ENCODE measurements at places on chromosomes 11 and 22. TPM values are rescaled to one million over a fixed set of nuclear protein-coding genes. Genes with fewer than 3 reads are reported as not detected.

The TSPAN32 gene
- not detected for total RNA-seq

The NXPE1 gene
- total RNA-seq: not detected

The CARD10 gene
- total RNA-seq: 30.6 TPM

The CHADL gene
- not detected for total RNA-seq

The KCNJ1 gene
- not detected for total RNA-seq

The ZDHHC13 gene
- 16.0 TPM for total RNA-seq

The C11orf86 gene
- total RNA-seq: 50.6 TPM

The CCDC134 gene
- total RNA-seq: 3.1 TPM

The PRODH gene
- 1.3 TPM for total RNA-seq

The YAP1 gene
- total RNA-seq: 74.2 TPM

The PHOX2A gene
- not detected for total RNA-seq

The ABTB2 gene
- 39.5 TPM for total RNA-seq

The TMEM218 gene
- 25.1 TPM for total RNA-seq

The HPX gene
- 0.51 TPM for total RNA-seq

The TANGO2 gene
- total RNA-seq: 13.5 TPM

The MYBPC3 gene
- 0.07 TPM for total RNA-seq

The ZNF215 gene
- 0.97 TPM for total RNA-seq

Measured in A549 treated with Hydrocortisone at 1 μM for 4 hours (cell line).